ENCODE measurements at places on chromosomes 13 and 19.

DNA sequence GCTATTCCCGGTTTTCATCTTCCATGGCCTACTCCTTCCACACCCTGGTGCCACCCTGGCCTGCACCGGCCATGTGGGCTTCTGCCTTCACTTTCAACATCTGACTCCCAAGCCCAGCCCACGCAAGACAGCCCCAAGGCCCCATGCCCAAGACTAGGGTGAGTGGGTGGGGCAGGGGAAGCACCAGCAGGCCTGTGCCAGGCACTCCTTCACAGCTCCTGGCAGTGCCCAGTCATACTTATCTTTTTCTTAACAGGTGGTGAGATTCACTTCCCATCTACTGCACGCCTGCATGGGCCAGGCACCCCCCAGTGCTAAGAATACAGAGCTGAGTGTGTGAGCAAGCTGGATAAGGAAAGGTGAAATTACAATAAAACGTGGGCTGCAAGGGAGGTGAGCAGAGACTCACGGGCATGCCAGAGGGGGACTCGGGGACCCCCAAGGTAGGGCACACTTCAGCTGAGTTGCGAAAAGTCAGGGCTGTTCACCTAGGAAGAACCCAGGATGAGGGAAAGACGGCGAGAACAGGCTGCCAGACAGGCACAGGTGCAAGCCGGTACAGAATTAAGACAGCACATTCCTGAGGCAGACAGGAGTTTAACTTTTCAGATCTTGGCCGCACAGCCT, 55.7 kb downstream of the COL4A1 start:
- DNase-seq = no peak

- DNase-seq = no peak
Measured at GRCh38 chr19:2594319-2594718, 108.2 kb downstream of the GNG7 start.

- DNase-seq = no peak
Measured at GRCh38 chr19:916645-917322, 349 bp upstream of the KISS1R start.

GRCh38 chr13:44703371-44703770, 127.2 kb upstream of the TSC22D1 start:
- no peak for DNase-seq

GRCh38 chr13:108281901-108282300, 12.4 kb downstream of the TNFSF13B start:
- DNase-seq = no peak

GRCh38 chr13:29815336-29815735, 35.1 kb downstream of the UBL3 start:
- no peak for DNase-seq
